Diencephalon (tissue), 1 donor: ENCODE measurements at places on chromosomes 5 and 9. TPM values are rescaled to one million over a fixed set of nuclear protein-coding genes. Genes with fewer than 3 reads are reported as not detected.

The TPRN gene
- 7.8 TPM for total RNA-seq

The SOX30 gene
- not detected for total RNA-seq

The NR2F1 gene
- total RNA-seq: 115 TPM

The PAEP gene
- total RNA-seq: not detected

The CTSV gene
- 0.46 TPM for total RNA-seq

The FBP2 gene
- 0.23 TPM for total RNA-seq

The CPEB4 gene
- total RNA-seq: 109 TPM

The OR13J1 gene
- total RNA-seq: not detected

The MPDZ gene
- 64.1 TPM for total RNA-seq

The LCN15 gene
- total RNA-seq: not detected

The ACTL7A gene
- total RNA-seq: not detected

The AGXT2 gene
- total RNA-seq: 0.23 TPM

The SHC3 gene
- total RNA-seq: 42.0 TPM

The CCDC69 gene
- 1.2 TPM for total RNA-seq
